ENCODE measurements at places on chromosomes 2 and 18.

GRCh38 chr2:170656669-170657068 is 58.5 kb upstream of the SP5 start:
- no peak for DNase-seq

DNA sequence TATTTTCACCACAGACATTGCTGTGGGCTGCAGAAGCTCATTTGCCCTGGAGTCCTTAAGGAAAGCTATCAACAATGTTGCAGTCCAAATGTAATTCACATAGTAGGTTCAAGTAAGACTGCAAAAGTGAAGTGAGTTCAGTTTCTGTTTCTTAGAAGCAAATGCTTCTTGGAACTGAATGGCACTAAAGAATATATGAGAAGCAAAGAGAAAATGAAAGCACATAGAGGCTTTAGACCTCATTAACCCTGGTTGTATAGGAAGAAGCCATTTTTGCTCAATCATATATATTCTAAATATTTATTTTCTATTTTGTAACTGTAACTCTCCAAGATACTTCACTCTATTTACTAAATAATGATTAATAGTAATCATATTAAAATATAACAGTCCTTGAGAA is 292.0 kb downstream of the ZNF804A start:
- no peak for DNase-seq

- no peak for DNase-seq
Observed at GRCh38 chr2:149568138-149568537, 19.4 kb downstream of the MMADHC start.

- DNase-seq, result no peak
Observed at GRCh38 chr18:58922995-58923394, 58.3 kb downstream of the ZNF532 start.

GRCh38 chr2:5332925-5333324 is 359.3 kb upstream of the SOX11 start:
- no peak for DNase-seq

All from stimulated activated CD8-positive, alpha-beta memory T cell treated with anti-CD3 and anti-CD28 coated beads, Interleukin-15, amount 100 ng/mL, for 4 hours (primary cell).